ENCODE measurements at places on chromosomes 1 and 21.
A peak's percentile ranks its signal among the peaks of the same experiment; 100 is the strongest.

DNA sequence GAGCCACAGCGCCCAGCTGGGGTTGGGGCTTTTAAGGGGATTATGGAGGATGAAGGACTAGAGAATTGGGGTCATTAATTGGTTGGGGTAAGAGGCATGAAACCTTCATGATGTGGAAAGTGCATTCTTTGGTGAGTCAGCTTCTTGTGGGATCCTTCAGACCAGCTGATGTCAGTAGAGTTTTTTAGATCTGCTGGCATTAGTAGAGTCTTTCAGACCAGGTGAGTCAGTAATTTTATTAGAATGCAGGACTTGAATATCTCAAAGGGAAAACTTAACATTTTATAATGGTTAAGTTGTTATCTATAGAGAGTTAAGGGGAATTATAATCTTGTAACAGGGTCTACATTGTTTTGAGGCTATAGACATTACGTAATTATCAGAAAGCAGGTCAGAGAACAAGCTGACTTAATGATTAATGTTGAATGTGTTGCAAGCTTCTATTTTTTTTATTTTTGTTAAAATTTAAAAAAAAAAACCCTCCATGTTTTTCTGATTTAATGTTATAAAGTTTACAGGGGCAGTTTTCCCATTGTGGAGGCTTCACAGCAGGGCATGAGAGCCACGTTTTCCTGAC is 160.9 kb upstream of the FMN2 start:
- DNase-seq: no peak

DNA sequence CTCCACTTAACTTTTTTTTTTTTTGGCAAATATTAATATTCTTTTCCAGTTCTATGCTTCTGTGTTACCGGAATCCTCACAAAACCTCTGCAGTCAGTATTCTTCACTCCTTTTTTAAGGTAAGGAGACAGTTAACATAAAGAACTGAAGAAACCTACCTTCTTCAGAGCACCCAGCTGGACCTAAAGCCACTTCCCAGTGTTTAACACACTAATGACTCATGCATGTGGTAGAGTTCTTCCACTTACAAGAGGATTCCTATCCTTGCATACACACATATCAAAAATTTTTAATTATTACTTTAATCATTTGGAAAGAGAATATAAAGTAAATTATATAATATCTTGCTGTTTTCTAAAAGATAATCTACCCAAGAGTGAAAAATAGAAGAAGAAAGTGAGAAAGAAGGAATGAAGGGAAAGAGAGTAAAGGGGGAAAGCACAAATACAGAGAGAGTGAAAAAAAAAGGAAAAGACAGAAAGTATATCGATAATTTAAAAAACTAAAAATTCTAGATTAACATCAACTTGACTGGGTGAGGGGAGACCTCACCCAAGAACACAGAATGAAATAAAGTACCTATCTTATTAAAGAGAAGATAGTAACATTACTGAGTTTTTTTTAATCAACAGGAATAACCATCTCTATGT is 54.9 kb downstream of the ENAH start:
- DNase-seq: no peak

DNA sequence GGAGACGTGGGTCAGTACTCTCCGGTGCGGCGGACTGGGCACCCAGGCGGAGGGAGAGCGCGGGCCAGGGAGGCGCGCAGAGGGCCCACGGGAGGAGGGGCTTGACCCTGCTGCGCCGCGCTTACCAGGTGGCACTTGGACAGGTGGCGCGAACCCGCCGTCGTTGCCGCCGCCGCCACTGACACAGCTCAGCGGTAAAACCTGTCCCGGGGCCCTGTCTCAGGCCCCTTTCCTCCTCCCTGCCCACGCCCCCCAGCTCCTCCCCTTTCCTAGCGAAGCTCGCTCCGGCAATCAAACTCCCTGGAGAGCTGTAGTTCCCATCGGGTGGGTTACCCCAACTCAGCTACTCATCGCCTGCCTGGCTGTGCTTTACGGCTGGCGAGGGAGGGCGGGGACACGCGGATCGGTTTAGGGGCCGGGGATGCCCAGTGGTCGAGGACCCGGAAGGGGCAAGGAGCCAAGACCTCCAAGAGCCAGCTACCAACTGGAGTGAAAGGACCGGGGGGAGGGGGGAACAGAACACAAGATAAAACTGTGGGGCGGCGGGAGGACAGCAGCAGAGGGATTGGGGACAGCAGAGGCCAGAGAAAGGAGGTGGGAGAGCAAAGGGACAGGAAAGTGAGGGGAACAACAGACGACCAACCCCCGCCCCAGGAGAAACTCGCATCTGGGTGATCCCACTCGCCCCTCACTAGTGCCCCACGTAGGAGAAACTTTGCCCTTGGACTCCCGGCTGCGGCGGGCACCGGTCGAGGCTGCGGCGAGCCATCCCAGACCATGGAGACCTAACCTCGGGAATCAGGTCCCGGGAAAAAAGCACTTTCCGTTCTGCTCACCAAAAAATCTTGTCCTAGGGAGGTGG is 2.9 kb downstream of the GFI1 start:
- DNase-seq: peak; percentile 65

- no peak for DNase-seq
Observed at GRCh38 chr1:30795026-30795425, 37.5 kb upstream of the LAPTM5 start.

- no peak for DNase-seq
Observed at GRCh38 chr1:228955691-228956090, 220.4 kb downstream of the RHOU start.

DNA sequence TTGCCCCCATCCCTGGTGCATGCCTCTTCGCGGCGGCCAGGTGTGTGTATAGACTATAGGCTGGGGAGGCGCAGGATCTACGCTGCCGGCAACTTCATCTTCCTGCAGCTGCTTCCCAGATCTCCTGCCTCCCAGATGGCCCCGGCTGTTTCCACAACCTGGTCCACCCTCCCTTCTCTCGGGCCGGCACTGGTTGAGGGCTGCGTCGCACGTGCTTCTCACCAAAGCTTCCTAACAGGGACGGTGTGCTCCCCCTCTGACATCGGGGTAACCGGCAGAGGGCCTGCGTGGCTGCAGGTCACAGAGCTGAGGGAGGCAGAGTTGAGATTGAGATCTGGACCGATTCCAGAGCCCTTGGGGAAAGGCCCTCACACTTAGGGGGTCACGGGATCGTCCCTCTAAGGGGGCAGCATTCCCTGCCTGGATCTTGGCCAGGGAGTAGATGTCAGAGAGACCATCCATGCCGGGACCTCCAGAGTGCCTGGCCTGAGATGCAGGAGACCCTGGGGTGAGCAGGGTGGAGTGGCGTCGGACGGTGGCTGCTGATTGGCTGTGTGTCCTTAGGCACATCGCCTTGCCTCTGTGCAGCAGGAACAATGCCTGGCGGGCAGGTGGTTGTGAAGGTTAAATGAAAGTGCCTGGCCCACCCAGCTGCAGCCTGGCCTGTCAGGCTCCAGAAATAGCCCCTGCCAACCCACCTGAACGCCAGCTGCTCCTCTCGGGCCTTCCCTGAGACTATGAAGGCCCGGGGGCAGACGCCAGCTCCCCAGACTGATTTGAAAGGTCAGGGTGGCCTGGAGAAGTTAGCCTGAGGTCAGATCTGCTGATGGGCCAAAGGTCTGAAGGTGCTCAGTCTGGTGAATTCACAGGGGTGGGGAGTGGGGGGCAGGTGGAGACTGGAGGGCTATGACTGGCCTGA is 6.1 kb upstream of the MASP2 start:
- DNase-seq: no peak

Data from stimulated activated CD8-positive, alpha-beta memory T cell treated with anti-CD3 and anti-CD28 coated beads, Interleukin-4, amount 100 ng/mL, for 4 hours (primary cell).